Central memory CD4-positive, alpha-beta T cell (primary cell): ENCODE measurements at places on chromosomes 2 and 18.

- DNase-seq, result no peak
These were observed 428.3 kb downstream of the NCKAP5 start for GRCh38 chr2:133139847-133140533.

- no peak for DNase-seq
These were observed 1.5 kb downstream of the DAPL1 start for GRCh38 chr2:158796652-158797051.

GRCh38 chr2:30487603-30488002 lies 40.6 kb downstream of the LCLAT1 start:
- DNase-seq, result no peak

GRCh38 chr2:86251840-86252266 lies 52.6 kb downstream of the MRPL35 start:
- no peak for DNase-seq

DNA sequence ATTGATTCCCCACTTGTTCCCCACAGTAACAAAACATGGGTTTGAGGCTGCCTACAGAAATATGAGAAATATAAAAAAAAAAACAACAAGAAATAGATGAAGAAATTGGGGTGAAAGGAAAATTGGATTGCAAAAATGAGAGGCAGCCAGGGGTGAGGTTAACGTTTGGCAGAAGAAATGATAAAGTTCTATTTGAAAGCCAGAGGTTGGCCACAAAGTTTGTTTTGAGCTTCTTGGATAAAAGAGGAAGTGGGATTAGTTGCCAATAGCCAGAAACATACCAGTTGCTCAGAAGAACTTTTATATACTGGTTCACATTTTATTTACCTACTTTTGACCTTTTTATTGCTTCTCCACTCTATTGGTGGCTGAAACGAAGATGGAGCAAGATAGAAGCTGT lies 67.5 kb downstream of the FASTKD2 start:
- no peak for DNase-seq

DNA sequence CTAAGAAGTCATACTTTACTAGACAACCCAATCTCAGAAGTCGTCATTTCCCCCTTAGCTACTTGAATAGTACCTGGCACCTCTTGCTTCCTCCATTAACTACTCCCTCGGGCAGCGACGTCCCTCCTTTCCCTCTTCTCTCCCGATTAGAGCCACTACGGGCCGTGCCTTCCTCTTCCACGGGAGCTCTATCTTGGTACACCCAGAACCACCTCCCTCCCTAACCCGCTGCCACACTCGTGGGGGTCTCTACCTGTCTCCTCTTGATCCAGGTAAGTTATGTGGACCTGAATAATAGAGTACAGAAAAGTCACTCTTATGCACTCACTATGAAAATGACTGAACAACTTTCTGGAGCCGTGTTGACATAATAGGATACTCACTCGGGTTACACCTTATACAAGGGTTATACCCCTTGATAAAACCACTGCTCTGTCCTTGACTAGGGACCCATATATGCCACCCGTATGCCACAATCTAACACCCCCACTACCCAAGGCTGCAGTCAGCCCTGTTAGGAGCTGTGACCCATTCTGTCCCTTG lies 595 bp upstream of the HDHD2 start:
- no peak for DNase-seq

DNA sequence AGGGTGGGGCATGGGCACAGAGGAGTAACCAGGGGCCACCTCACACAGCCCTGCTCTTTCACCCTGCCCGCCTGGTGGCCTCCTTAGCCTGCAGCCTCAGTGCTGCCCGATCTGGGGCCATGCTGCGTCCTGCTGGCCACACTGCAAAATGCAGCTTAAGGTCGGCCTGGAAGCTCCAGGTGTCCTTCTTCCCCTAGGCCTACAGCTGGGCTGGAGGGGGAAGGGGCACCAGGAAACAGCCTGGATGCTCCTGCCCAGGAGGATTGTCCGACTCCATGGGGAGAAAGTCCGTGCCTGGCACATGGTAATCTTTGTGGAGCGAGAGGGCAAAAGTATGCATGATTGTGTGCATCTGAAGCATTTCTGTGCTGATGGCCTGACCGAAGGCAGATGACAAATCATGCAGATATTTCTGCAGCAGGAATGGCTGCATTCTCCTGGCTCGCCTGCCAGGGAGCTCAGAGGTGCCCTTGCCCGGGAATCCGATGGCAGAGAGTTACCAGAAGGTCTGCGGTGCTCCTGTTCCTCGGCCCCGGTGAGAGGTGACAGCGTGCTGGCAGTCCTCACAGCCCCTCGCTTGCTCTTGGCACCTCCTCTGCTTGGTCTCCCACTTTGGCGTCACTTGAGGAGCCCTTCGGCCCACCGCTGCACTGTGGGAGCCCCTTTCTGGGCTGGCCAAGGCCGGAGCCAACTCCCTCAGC lies 12.8 kb upstream of the ALPP start:
- no peak for DNase-seq

GRCh38 chr18:74929110-74929509 lies 279.8 kb downstream of the PTGR3 start:
- no peak for DNase-seq

- no peak for DNase-seq
These were observed 65.7 kb downstream of the RRM2 start for GRCh38 chr2:10188211-10188610.
